ENCODE measurements at places on chromosomes 3 and 15.

- DNase-seq = no peak
Observed at GRCh38 chr3:172678068-172678467, 32.8 kb downstream of the NCEH1 start.

- DNase-seq = no peak
Observed at GRCh38 chr15:42359985-42360384, 684 bp downstream of the CAPN3 start.

GRCh38 chr15:66649235-66649984, 52.6 kb upstream of the SMAD6 start:
- no peak for DNase-seq

DNA sequence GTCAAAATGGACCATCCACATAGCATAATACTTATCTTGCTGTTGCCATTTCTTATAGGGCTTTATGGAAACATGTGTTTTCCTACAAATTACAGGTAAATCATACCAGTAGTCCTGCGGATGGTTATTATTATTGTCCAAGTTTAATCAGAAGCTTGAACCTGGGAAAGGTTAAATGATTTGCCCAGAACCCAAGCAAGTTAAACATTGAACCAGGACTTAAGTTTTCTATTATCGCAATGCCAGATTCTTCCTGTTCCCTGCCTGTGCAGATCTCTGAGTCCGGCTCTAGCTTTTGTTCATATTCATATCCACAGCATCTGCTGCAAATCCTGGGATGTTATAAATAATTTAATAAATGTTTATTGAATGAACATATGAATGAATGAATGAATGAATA, 12.5 kb downstream of the LPP start:
- no peak for DNase-seq

GRCh38 chr3:155334215-155334913, 40.9 kb upstream of the STRIT1 start:
- no peak for DNase-seq

DNA sequence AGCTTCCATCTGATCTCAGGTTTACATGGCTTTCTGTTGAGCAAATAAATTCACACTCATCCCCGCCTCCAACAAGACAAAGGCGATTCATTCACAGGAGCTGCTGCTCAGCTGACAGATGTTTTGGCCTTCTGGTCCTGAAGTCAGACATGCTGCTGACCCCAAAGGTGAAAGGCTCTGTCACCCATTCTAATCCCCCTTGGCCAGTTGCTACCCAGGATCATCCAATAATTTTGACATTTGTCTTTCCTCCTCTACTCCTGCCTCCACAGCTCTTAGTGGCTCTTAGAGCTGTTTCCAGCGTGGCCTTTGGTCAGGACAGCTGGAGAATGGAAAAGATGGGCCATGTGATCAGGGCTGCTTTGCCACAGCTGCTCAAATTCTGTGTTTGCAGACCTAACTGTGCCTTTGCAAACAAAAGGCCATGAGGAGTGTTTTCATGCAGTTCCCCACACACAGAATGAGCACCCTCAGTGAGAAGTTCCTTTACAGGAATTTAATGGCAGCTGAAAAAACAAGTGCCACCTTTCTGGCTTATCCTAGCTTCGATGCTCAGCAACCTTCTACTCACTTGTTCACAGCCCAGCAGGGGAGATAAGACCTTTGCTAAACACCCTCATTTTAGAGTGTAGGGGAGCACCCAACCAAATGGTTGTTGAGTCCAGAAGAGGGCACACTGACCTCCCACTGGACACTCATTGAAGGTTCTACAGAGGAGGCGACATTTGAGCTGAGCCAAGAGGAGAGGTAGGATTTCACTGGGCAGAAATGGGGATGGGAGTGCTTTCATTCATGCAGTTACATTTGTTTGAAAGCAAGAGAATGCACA, 39.0 kb downstream of the CYP19A1 start:
- no peak for DNase-seq

DNA sequence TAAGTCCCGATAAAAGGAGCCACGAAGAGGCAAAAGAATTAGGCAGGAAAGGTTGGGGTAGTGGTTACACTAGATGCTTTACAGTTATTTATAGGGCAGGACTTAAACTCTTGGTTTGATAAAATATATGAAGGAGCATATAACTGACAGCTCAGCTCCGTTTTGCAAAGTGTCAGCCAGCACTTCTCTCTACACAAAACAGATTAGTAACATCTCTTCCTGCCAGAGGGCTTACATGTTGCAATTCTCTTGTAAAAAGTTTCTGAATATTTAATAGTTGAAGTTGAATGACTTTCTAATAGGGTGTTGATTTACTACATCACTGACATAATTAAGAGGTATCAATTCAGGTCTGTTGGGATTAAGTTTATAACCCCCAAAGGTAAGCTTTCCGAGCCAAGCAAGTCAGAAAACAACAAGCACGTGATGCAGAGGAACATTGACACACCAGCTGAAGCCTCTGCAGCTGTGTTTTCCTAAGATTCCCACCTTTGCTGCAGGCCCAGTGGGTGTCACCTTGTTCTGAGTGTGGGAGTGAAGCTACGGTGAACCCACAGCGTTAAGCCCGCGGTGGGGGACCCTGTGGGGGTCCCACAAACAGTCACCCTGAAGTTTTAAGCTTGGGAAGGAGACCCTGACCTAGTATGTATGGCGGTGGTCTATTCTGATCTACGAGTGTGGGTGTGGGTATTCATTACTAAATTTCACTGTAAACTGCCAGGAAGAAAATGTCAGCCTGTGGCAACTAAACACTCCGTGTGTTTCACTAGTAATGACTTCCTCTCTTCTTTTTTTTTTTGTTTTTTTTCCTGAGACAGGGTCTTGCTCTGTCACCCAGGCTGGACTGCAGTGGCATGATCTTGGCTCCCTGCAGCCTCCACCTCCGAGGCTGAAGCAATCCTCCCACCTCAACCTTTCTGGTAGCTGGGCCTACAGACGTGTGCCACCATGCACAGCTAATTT, 22.0 kb upstream of the ATP13A3 start:
- DNase-seq = no peak

- DNase-seq = no peak
Observed at GRCh38 chr3:138241061-138241460, 54.0 kb downstream of the ARMC8 start.

DNA sequence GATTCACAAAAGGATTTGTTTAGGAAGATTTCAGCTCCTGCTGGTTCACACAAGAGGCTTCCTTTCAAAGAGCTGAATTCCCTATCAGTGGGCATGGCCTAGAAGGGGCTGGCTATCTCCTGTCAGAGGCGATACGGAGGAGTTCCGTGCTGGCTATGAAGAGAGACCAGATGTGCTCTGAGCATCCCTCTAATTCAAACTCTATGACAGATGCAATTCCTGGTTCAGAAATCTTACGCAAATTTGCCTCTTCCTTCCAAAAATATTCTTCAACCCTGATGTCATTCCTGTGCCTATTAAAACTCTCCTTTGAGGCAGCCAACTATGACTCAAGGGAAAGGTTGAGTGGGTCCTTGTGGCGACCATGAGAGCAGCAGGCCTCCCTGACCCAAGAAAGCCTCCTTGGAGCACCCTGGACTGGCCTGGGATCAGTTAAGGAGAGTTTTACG, 139.3 kb upstream of the HES1 start:
- no peak for DNase-seq
